ENCODE measurements at places on chromosomes 5 and 9. TPM values are rescaled to one million over a fixed set of nuclear protein-coding genes. Genes with fewer than 3 reads are reported as not detected.

The PCDHGC5 gene
- total RNA-seq = 0.37 TPM

GRCh38 chr9:113853333-113853732, 22.8 kb upstream of the ZNF618 start:
- no peaks in the 10 kb centered on the region for H3K27me3 ChIP-seq
- H3K36me3 ChIP-seq = no peaks in the 10 kb centered on the region
- no peaks in the 10 kb centered on the region for H3K4me1 ChIP-seq
- no peak overlapping the region for H3K27ac ChIP-seq
- no peak overlapping the region for H3K4me3 ChIP-seq

The SPINK6 gene
- total RNA-seq = not detected

DNA sequence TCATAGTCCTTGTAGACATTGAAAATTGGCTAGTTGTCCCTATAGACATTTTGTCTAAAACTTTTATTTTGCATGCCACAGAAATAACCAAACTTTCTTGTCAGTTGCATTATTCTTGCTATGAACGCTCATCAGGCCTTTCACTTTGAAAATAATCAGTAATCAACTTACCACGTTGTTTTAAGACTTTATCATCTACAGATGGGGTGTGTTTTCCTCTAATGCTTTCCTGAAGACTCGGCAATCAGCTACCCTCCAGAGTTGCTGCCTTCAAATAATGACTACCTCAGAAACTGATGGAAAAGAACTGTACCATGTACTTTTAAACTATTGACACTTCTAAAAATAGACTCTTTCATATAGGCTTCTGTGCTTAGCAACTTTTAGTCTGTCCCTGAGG, 33.5 kb upstream of the HSPB3 start:
- H3K27ac ChIP-seq = no peak overlapping the region
- no peaks in the 10 kb centered on the region for H3K4me1 ChIP-seq
- H3K36me3 ChIP-seq = no peaks in the 10 kb centered on the region
- H3K27me3 ChIP-seq = no peaks in the 10 kb centered on the region

- H3K4me3 ChIP-seq = no peak overlapping the region
- no peak for DNase-seq
- H3K36me3 ChIP-seq = no peaks in the 10 kb centered on the region
- H3K27me3 ChIP-seq = no peaks in the 10 kb centered on the region
- no peak overlapping the region for H3K27ac ChIP-seq
Observed at GRCh38 chr9:23587903-23588302, 238.1 kb downstream of the ELAVL2 start.

DNA sequence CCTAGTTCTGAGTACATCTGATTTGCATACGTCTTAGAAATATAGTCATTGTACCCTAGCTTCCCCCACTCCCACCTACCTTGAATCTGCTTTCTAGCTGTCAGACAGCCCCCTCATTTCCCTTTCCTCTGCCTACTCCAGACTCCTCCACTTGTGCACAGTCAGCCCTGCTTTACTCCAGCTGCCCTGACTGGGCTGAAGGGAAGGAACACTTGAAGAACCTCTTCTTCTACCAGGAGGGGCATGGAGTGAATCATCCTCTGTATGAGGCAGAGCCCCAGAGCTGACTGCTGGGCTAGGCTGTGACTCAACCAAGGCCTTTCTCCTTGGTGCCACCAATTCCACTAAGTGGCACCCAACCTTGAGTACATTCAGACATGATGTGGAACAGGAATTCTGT, 18.1 kb upstream of the ZFR start:
- DNase-seq = no peak
- H3K36me3 ChIP-seq = no peaks in the 10 kb centered on the region
- no peaks in the 10 kb centered on the region for H3K27me3 ChIP-seq
- H3K4me1 ChIP-seq = no peaks in the 10 kb centered on the region
- no peak overlapping the region for H3K4me3 ChIP-seq

GRCh38 chr5:117414926-117415325, 840.3 kb upstream of the SEMA6A start:
- DNase-seq = no peak
- H3K4me3 ChIP-seq = no peak overlapping the region
- H3K27me3 ChIP-seq = no peaks in the 10 kb centered on the region
- no peak overlapping the region for H3K27ac ChIP-seq
- H3K4me1 ChIP-seq = no peaks in the 10 kb centered on the region
- no peaks in the 10 kb centered on the region for H3K36me3 ChIP-seq

The TRPM6 gene
- 0.15 TPM for total RNA-seq

GRCh38 chr9:113148781-113149510, 1.9 kb upstream of the SLC31A2 start:
- H3K4me3 ChIP-seq = no peak overlapping the region
- no peaks in the 10 kb centered on the region for H3K27me3 ChIP-seq
- H3K27ac ChIP-seq = no peak overlapping the region
- DNase-seq = no peak
- no peaks in the 10 kb centered on the region for H3K4me1 ChIP-seq
- H3K36me3 ChIP-seq = no peaks in the 10 kb centered on the region

GRCh38 chr9:136293476-136294077, 10.3 kb downstream of the CCDC187 start:
- no peaks in the 10 kb centered on the region for H3K36me3 ChIP-seq
- H3K4me3 ChIP-seq = no peak overlapping the region
- H3K27me3 ChIP-seq = no peaks in the 10 kb centered on the region
- H3K27ac ChIP-seq = no peak overlapping the region
- no peak for DNase-seq

- no peaks in the 10 kb centered on the region for H3K27me3 ChIP-seq
- H3K4me3 ChIP-seq = no peak overlapping the region
- no peaks in the 10 kb centered on the region for H3K36me3 ChIP-seq
- H3K4me1 ChIP-seq = no peaks in the 10 kb centered on the region
Observed at GRCh38 chr5:113061846-113062780, 85.5 kb downstream of the DCP2 start.

- H3K4me1 ChIP-seq = peaks cover 65% of the 10 kb centered on the region
- H3K27me3 ChIP-seq = no peaks in the 10 kb centered on the region
- H3K36me3 ChIP-seq = no peaks in the 10 kb centered on the region
Observed at GRCh38 chr9:33155393-33155792, 11.7 kb downstream of the B4GALT1 start.

DNA sequence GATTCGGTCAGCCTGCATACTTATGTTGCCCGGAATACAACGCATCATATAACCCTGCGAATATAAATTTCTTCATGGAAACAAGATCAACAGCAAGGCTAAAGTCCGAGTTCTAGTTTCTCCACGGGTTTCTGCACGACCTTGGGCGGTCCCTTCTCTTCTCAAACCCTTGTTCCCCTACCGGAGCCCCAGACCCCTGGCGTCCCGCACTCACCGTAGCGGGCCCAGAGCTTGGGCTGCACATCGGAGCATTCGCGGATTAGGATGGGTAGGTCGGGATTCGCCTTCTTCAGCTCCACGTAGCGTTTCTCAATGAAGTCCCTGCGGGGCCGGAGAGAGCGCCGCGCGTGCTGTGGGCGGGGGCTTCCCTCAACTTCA, 399 bp downstream of the NDUFA2 start:
- DNase-seq = no peak
- H3K27me3 ChIP-seq = no peaks in the 10 kb centered on the region
- peak overlapping the region; percentile 80 for H3K4me3 ChIP-seq

All from right lobe of liver (tissue), 6 donors.